Fibroblast of mammary gland (primary cell): ENCODE measurements at places on chromosomes 6 and 20.

GRCh38 chr20:23125159-23125558, 39.0 kb upstream of the CD93 start:
- DNase-seq: no peak

- DNase-seq: no peak
Measured at GRCh38 chr6:133888929-133889556, at the start of gene TCF21. Gene TCF21 (plus strand): TSS chr6:133889113. CDS start chr6:133889398, 285 bp downstream.

- DNase-seq: no peak
Measured at GRCh38 chr20:25011831-25012241, 19.3 kb upstream of the APMAP start.

GRCh38 chr6:124694139-124694705, 268.0 kb upstream of the RNF217 start:
- DNase-seq: no peak

GRCh38 chr6:146957181-146958093, 246.8 kb upstream of the STXBP5 start:
- no peak for DNase-seq

- DNase-seq: peak; percentile 60
Measured at GRCh38 chr6:64330694-64331307, 695.2 kb downstream of the PHF3 start.

DNA sequence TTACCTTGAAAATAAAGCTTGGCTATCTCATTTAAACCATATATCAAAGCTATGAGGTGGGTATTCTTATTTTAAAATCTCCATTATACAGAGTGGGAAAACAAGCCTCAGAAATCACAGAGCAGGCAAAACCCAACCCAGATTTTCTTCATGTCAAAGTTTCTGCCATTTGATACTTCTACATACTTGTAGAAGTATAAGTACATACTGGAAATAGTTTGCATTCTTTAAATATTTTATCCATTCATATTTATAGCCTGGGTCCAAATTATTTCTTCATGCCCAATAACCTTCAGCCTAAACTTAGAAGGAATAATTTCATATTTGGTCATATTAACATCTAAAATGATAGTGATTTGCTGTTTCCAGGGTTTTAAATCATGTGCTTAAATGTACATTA, 61.8 kb downstream of the MLIP start:
- DNase-seq: no peak

DNA sequence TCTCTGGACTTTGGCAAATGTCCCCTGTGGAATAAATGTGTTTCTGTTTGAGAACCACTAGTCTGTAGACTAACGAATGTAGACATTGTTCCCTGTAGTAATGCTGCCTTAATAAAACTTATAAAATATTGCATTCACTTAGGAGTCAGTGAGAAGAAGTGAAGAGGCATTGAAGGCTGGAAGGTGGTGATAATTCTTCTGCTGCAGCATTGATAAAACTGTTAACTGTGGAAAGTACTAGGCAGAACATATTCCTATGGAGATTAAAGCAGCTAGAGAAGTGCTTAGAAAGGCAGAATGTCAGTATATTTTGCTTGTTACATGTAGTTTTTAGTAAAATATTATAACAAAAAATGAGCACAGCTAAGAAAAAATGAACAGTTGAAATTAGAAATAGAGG, 4.8 kb downstream of the PGK2 start:
- no peak for DNase-seq

- no peak for DNase-seq
Measured at GRCh38 chr6:92989656-92990055, 429.7 kb downstream of the EPHA7 start.

DNA sequence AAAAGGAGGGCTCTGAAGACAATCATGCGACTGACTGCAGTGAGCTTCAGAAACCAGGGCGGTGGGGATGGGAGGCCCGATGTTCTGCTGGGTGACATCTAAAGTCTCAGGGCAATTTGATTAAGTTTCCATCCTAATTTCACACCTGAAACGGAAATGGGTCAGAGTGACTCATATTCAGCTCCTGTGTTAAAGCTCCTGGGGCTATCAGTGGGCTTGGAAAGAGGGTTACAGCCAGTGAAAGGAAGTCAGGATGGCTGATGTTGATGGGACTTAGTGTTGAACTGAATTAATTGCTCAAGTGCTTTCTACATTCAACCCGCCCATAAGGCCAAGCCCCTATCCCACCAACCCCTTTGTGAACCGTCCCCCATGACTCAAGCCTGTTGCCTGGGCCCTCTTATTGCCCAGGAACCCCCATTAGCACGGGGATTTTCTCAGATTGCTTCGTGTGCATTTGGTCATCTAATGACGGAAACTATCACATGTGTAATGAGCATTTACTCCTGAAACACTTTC, 47.1 kb upstream of the TBC1D7 start:
- no peak for DNase-seq

DNA sequence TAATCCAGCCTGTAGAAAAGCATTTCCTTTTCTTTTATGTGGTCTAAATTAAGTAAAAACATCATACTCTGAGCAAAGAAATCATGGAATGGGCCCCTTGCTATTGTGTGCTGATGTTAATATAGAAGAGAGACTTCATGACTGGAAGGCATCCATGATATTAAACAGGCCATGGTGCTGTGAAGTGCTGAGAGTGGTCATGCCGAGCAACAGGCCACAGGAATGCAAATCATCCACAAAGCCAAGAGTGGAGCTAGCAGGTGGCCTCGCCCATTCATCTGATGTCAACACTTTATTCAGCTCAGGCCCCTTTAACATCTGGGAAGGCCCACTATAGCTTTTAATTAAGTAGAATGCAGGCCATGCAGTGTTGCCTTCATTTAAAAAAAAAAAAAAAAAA, 115.2 kb upstream of the HMGCLL1 start:
- DNase-seq: peak; percentile 75

DNA sequence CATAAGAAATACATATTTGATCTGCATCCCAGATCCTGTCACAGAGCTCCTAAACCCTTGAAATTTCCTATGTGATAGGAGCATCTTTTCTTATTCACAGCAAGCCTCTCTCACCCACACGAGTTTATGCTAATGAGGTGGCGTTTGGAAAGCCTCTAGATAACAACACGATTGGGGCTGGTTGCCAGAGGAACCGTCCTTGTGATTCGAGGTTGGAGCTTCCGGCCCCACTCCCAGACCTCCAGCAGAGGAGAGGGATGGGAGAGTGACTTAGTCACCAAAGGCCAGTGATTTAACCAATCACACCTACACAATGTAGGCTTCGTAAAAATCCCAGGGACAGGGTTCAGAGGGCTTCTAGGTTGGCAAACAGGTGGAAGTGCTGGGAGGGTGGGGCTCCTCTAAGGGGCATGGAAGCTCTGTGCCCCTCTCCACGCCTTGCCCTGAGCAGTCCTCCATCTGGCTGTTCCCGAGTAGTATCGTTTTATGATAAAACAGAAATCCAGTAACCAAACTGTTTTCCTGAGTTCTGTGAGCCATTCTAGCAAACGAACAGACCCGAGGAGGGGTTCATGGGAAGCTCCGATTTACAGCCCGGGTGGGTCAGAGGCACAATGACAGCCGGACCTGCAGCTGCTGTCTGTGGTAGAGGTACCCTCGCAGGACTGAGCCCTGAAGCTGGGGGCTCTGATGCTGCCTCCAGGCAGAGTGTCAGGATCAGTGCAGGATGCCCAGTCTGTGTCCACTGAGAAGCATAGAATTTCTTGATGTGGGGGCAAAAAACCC, 238.1 kb upstream of the ARID1B start:
- no peak for DNase-seq

DNA sequence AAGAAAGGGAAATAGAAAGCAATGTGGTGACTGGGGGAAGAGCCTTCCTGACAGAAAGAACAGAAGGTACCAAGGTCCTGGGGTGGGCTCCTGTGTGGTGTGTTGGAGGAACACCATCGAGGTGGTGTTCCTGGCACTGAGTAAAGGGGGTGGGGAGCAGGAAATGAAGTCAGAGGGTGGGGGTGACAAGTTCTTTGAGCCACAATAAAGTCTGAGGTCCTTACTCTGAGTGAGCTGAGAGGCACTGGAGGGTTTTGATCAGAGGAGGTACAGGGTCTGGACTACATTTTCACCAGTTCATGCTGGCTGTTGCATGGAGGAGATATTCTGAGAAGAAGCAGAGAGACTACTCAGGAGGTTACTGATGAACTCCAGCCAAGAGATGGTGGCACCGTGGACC, 198.2 kb downstream of the GMPR start:
- DNase-seq: no peak

DNA sequence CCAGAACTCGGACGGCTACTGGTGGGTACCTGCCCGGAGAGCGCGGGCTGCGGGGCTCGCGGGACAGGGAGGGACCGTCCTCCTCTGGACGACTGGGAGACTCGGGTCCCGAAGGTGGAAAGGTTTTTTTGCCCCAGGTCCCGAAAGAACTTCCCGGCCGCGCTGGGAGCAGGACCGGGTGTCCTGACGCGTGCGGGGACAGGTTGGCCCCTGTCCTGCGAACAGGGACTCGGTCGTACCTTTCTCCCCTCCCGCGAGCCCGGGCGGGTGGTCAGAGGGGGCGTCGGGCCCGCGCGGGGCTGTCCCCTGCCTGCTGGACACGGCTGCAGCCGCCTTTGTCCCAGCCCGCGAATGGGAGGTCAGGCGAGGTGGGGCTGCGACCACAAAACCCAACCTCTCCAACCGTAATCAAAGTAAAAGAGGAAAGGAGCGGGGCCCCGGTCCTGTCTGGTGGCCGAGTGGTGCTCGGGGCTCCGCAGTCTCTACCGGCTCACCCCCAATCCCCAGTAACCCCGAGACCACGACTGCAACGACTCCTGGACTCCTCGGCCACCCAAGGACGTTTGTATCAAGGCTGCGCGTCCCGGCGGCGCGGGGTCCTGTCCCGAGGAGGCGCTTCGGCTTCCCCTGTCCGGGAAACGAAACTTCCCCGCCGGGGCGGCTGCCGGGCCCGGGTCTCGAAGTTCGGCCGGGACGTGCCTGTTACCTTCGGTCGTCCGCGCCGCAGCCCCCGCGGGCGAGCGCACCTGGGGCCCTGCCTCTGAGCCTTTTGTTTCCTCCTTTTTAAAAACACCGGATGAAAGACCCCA, 798 bp downstream of the DSP start:
- no peak for DNase-seq

DNA sequence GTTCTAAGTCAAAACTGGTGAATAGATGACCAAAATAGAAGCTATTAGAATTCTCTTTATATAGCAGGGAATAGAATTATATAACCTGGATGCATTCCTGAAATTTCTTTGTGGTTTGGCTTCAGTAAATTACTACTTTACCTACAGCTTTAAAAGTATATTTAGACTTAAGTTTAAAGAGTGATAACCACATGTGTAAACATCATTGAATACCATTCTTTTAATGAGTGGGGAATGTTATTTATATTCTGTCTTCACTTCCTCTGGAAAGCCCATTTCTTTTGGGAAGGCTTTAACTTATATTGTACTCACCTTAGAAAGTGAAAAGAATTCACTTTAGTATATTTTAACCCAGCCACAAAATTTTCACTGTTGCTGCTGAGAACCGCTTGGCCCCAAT, 39.1 kb downstream of the PLEKHG1 start:
- DNase-seq: no peak

DNA sequence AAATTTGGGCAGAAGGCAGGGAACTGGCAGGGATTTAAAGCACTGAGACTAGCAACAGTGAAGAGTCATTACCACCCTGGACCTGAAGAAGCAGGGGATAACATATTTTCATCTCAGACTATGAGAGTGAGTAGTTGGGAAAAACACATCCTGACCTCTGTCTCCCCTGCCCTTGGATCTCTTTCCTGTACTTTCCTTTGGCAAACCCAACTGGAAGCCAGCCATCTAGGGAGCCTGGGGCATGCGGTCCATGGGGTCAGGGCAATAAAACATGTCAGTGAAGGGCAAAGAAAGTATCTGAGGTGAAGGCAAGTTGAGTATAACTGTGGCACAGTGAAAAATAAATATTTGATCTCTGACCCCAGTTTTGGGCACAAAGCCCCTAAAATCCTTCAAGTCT, 698.2 kb downstream of the DOK5 start:
- peak; percentile 11 for DNase-seq

- no peak for DNase-seq
Measured at GRCh38 chr6:3627501-3627900, 124.0 kb downstream of the PXDC1 start.

DNA sequence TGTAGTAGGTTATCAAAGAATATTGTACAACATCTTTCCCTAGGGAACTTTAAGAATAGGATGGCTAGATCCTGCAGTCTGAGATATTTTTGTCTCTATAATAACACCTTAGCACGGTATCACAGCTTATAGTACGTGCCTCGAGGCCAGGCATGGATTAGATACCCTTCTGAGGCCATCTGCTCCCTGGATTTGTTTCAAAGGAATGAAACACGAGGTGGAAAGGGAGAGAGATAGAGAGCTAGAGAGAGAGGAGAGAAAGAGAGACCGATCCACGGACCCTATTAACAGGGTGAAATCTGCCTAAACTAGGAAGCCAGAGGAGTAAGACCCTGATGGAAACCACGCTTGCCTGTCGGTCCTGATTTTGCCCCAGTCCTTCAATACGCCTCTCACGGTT, 92.5 kb downstream of the CD83 start:
- no peak for DNase-seq

DNA sequence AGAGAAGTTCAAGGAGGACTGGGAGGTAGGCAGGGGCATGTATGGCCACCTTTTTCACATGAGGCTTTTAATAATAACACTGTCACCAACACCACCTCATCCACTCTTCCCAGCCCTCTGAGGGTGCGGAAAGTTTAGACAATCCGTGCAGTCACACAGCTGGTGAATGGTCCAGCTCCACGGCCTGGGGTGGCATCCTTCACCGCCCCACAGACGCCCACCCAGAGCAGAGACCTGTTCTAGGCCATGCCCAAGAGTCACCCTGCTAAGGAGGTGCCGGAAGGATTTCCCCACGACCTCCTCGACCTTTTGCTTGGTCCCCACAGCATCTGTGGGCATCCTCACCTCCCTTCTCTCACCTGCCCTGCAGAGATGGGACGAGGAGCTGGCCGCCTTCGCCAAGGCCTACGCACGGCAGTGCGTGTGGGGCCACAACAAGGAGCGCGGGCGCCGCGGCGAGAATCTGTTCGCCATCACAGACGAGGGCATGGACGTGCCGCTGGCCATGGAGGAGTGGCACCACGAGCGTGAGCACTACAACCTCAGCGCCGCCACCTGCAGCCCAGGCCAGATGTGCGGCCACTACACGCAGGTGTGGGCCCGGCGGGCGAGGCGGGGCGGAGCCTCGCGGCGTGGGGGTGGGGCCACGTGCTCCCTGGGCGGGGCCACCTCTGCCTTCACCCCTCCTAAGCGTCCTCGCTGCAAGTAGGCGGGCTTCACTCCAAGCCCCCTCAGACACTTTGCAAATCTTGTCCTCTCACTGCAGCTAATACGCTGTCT, 4.4 kb downstream of the PI16 start:
- DNase-seq: no peak

GRCh38 chr6:70272071-70272470, 30.8 kb downstream of the COL9A1 start:
- no peak for DNase-seq

DNA sequence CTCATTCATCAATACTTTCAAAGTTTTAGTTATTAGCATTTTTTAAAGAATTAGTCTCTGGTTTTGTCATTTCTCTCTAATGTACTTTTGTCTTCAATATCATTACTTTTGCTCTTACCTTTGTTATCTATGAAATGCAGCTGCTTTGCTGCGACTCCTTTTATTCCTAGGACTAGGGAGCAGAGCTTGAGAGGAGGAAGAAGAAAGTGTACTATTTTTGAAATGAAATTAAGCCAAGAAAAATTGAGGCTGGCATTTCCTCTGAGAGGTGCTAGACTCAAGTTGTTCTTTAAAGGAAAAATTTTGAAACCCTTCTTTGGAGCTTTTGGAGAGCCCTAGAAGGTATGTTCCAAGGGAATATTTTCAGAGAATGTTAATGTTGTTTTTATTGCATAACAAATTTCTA, 48.3 kb upstream of the MRAP2 start:
- DNase-seq: no peak
